ENCODE measurements at places on chromosomes 11 and 22. TPM values are rescaled to one million over a fixed set of nuclear protein-coding genes. Genes with fewer than 3 reads are reported as not detected.

GUCY1A2 gene
- 3.2 TPM for total RNA-seq

RTN4RL2 gene
- total RNA-seq = 2.3 TPM

DNA sequence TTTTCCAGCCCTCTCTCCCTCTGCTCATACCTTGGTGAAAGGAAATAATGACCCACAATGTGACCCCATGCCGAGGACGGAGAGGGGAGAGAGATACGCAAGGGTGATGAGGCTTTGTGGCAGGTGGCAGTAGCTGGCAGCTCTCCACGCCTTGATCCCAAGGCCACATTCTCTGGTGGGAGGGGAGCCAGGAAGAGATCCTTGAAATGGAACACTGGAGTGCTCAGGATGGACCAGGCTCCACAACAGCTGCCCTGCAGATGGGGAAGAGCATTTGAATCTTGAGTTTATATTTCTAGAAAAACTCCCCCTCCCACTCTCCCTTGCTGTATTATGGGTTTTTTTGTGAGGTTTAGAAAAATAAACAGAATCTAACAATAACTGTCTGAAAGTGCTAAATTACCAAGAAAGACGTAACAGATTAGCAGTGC is 61.6 kb upstream of the CDON start:
- no peaks in the 10 kb centered on the region for H3K27me3 ChIP-seq
- peak overlapping the region; percentile 44 for H3K27ac ChIP-seq
- H3K4me3 ChIP-seq = no peak overlapping the region
- no peaks in the 10 kb centered on the region for H3K36me3 ChIP-seq

GRCh38 chr11:90234977-90235376 is 12.1 kb upstream of the CHORDC1 start:
- no peaks in the 10 kb centered on the region for H3K27me3 ChIP-seq
- H3K27ac ChIP-seq = no peak overlapping the region
- H3K4me1 ChIP-seq = no peaks in the 10 kb centered on the region
- H3K4me3 ChIP-seq = no peak overlapping the region

DNA sequence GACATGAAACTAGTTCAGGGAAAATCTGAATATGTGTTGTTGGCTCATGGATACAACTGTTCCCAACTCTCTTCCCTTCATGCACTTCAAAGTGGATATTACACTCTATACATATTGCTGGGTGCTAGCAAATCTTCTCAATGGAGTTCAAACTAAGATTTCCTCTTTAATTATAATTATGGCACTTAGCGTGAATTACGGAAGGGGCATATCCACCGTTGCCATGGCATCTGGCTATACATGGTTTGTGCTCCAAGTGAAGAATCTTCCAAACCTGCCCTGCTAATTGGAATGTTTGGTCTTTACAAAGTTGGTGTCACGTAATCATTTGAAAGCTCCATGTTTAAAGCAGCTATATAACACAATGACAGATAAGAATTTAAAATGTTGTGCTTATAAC is 5.6 kb downstream of the MPPED2 start:
- H3K4me1 ChIP-seq = no peaks in the 10 kb centered on the region
- H3K27me3 ChIP-seq = peaks cover 5% of the 10 kb centered on the region
- no peak for DNase-seq
- H3K4me3 ChIP-seq = no peak overlapping the region
- no peaks in the 10 kb centered on the region for H3K36me3 ChIP-seq
- H3K27ac ChIP-seq = no peak overlapping the region

- H3K4me1 ChIP-seq = no peaks in the 10 kb centered on the region
- DNase-seq = no peak
- no peaks in the 10 kb centered on the region for H3K36me3 ChIP-seq
Observed at GRCh38 chr11:109320595-109320994, 101.4 kb upstream of the C11orf87 start.

DNA sequence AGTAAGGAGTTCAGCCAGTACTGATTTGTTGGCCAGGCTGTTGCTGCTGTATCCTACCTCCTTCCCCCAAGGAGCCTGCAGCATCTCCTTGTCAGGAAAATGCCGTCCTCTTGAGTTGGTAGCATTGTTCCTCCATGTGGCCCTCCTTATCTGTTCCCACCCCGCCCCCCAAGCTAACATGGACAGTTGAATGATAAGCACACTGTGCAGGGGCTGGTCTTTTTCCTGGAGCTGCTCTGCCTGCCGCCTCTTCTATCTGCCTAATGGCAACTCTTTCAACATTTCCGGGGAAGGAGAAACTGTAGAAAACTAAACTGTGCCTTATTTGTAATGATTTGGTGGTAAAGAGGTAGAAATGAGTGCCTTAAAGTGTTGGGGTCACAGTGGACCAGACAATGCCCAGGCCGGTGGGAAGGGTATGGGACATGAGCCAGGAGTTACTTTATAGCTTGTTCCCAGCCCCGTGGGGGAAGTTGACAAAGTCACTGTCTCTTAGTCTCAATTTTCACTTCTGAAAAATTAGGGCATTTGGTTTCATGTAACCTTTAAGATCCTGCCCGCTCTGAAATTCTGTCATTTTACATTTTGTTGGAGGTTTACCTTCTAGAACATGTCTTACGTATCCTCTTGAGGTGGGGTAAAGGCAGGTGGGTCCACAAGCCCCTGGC is 4.5 kb downstream of the FAM118A start:
- no peaks in the 10 kb centered on the region for H3K36me3 ChIP-seq
- DNase-seq = no peak
- H3K27me3 ChIP-seq = no peaks in the 10 kb centered on the region
- no peak overlapping the region for H3K27ac ChIP-seq
